ENCODE measurements at places on chromosomes 6 and 20.

DNA sequence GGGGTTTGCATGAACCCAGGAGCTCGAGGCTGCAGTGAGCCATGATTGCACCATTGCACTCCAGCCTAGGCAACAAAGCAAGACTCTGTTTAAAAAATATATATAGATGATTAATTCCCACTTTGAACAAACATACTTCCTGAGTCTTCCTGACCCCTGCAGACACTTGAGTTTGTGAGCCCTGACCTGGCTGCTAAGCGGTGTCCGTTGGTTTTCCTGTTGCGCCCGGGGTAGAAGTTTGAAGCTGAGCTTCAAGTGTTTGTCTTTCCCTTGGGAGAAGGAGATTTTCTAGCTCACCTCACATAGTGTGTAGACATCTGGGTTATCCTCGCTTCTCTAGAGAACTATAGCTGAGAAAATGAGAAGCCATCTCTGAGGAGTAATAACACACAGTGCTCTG lies 11.7 kb upstream of the BCAS1 start:
- DNase-seq, result no peak

GRCh38 chr6:154359161-154359574 lies 2.6 kb upstream of the IPCEF1 start:
- DNase-seq, result no peak

DNA sequence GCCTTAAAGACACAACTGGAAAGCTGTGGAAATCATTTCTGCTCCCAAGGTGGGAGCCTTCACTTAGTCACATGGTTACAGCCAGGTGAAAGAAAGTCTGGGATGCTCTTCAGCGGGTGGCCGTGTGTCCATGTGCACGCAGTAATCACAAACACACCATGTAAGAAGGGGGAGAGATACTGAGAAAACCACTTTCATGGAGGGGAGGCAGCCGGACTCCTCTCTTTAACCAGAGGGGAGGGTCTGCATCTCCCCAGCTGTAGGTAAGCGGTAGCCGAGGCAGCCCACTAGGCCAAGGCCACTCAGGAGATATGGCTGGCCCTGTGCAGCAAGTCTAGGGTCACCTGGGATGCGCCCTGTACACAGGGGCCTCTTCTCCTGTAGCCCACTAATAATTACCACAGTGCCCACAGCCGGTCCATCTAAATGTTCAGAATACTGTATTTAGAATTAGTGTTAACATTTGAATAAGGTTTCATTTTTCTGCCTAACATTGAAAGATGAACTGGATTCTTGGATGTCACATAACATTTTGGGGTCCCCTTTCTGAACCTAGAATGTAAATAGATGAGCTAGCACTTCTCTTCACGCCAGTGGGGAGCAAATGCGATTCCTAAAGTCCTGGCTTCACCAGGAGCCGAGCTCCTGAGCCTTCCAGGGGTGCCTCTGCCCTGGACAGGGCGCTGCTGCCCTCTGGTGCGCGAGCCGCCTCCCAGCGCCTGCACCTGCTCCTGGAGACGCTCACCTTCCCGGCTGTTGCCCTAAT lies 15.9 kb downstream of the GPR31 start:
- DNase-seq, result no peak

- DNase-seq, result no peak
Measured at GRCh38 chr6:145313041-145313855, 422.1 kb downstream of the EPM2A start.

Data from cortex of kidney (tissue), 1 donor.